ENCODE measurements at places on chromosomes 2 and 18. TPM values are rescaled to one million over a fixed set of nuclear protein-coding genes. Genes with fewer than 3 reads are reported as not detected.

KCNJ3 gene
- total RNA-seq, result not detected

GULP1 gene
- total RNA-seq, result 71.5 TPM

SFT2D3 gene
- 13.1 TPM for total RNA-seq

PPP1R1C gene
- 5.5 TPM for total RNA-seq

ITGA4 gene
- total RNA-seq, result not detected

Measured in placental epithelial cell (primary cell).